Neuronal stem cell (in vitro differentiated cells): ENCODE measurements at places on chromosomes 3 and 15.

GRCh38 chr3:175526609-175527280 is 667.6 kb downstream of the NAALADL2 start:
- DNase-seq, result no peak

GRCh38 chr3:52792413-52792812 is 2.2 kb upstream of the ITIH3 start:
- no peak for DNase-seq

DNA sequence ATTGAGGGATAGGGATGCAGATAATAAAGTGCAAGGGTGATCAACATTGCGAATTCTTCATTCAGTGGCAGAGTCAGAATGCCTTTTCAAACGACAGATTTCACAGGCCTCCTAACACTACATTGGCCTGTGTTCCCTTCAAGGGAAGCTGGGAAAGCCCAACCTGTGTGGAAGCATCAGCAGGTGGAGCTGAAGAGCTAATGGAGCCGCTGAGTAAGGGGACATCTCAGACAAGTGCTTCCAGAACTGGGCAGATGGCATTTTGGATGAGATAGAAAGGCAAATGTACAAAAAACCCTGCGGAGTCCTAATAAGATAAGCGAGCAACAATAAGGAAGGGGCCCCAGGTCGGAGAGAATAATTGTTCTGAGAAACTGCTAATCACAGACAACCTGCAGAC is 8.5 kb upstream of the SLC24A5 start:
- DNase-seq, result peak; percentile 38

- no peak for DNase-seq
Measured at GRCh38 chr3:195241592-195242355, 29.2 kb downstream of the XXYLT1 start.

GRCh38 chr15:46616033-46616432 is 981.2 kb downstream of the SQOR start:
- no peak for DNase-seq

GRCh38 chr15:56640549-56640948 is 92.8 kb downstream of the ZNF280D start:
- DNase-seq, result no peak

DNA sequence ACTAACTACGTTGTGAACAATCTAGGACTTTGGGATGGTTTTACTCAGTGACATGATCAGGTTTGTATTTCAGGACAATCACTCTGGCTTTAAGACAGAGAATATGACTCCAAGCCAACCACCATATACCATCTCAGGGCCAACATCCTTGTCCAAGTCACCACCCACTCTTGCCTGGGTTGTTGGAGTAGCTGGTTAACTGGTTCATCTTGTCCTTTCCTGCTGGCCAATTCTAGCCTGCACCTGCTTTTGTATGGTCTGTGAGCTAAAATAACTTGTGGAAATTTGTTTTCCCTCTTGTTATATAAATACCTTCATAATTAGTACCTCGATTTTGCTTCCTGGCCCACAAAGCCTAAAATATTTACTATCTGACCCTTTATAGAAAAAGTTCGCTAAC is 306.8 kb upstream of the STT3B start:
- no peak for DNase-seq

DNA sequence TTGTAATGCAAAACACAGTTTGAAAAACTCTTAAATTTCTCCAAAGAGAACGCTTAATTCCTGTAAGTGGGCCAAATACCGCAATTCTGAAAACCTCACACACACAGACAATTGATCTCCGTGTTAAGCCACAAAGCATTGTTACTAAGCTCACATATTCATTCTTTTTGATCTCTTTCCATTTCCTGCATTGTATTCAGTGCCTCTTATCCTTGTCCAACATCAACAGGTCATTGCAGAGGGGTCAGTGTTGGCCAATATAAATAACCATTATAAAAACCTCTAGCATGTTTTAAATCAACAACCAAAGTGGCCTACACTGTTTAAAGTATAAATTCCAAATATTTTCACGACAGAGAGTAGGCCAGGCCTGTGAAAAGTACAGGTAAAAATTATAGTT is 171.1 kb downstream of the PDZRN3 start:
- DNase-seq, result no peak
